CD4-positive, alpha-beta T cell treated with Interleukin-1 beta for 1 hour (primary cell): ENCODE measurements at places on chromosomes 6 and 20.
A peak's percentile ranks its signal among the peaks of the same experiment; 100 is the strongest.

- no peak for DNase-seq
These were observed 49.5 kb downstream of the EPB41L2 start for GRCh38 chr6:131013495-131013894.

DNA sequence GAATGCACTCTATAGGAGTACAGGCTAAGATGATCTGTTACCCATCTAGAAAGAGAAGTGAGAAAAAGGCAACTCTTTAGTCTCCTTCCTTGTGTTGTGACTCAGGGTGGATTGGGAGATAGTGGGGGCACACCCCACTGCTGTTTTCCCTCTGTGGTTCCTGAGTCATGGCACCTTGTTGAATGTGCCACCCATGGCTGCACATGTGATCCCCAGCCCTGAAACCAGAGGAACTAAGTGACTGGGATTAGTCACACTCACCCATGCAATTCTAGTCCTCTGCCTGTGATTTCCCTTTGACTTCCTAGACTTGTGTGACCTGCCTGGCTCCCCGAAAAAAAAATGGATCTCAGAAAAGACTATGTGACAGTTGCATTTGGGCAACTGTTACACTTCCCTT is 48.6 kb upstream of the HTR1B start:
- DNase-seq = no peak

GRCh38 chr6:4506792-4507191 is 269.4 kb upstream of the CDYL start:
- DNase-seq = no peak

- no peak for DNase-seq
These were observed 56.9 kb upstream of the NXT1 start for GRCh38 chr20:23293689-23294088.

GRCh38 chr6:137824896-137825295 is 42.2 kb upstream of the TNFAIP3 start:
- DNase-seq = no peak

GRCh38 chr20:51084593-51085377 is 61.9 kb upstream of the KCNG1 start:
- no peak for DNase-seq

- DNase-seq = no peak
These were observed 70.1 kb downstream of the TRMT11 start for GRCh38 chr6:126056355-126057004.

DNA sequence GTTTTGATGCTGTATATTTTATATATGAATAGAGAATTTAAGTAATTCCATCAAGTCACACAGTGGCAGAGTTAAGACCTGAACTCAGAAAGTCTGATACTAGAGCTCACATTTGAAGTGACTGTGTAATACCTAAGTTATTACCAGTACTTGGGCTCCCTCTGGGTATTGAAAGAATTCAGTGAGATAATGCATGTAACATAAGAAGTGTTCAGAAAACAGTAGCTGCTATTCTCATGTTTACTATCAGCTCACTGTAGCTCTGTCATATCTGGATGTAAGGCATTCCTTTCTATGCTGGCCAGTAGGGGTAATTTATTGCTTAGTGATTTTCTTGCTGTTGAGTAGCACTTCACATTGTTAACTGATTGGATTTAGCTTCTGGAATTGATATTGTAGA is 44.6 kb downstream of the NKX2-4 start:
- no peak for DNase-seq

DNA sequence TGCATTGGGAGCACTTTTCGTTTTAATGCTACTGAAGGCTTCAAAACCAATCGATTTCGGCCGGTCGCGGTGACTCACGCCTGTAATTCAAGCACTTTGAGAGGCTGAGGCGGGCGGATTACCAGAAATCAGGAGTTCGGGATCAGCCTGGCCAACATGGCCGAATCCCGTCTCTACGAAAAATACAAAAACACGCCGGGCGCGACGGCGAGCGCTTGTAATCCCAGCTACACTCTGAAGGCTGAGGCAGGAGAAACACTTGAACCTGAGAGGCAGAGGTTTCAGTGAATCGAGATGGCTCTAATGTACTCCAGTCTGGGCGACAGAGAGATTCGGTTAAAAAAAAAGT is 58.4 kb downstream of the TRIM38 start:
- no peak for DNase-seq

DNA sequence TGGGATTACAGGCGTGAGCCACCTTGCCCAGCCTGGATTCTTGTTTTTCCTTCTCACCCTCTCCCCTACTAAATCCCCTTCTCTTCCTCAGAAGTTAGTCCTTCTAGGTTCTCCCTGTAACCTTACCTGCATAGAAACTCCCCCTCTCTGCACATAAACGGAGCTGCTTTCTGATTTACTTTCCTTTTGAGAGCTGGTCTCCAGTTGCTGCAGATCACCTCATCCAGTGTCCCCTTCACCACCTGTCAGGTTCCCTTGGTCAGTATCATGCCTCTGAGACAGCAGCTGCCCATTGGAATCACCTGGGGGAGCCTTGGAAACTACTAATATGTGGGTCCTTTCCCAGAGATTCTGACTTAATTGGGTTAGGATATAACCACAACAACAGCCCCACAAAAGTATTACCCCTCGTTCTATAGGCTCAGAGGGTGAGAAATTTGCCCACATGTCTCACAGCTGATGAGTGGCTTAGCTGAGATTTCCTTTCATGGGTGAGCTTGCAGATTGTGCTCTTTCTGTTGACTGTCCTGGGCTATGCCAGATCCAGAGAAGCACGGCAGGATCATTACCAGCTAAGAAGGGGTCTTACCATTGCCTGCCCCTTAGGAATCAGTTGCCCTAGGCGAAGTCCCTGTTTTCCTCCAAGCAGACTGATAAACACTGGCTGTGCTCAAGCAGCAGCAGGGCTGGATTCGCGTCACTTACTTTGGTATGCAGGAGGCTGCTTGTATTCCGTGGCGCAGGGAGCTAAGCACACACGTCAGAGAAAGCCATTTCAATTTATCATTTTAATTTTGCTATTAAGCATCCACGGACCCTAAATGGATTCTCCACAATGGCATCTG is 51.3 kb downstream of the AKAP12 start:
- no peak for DNase-seq

GRCh38 chr6:170178561-170179477 is 112.1 kb downstream of the DLL1 start:
- DNase-seq = no peak

DNA sequence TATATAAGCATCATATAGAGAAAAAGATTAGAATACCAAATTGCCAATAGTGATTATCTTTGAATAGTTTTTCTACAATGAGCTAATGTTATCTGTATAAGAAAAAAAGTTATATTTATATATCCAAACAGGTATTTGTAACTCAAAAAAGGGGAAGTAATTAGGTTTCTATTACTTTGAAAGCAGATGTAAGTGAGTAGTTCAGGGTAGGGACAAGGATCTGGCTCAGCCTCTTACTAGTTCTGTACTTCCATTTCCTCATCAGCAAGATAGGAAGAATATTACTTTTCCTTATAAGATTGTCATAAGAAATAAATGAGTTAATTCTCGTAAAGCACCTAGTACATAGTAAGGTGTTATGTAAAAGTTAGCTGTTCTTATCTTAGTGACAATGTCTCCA is 32.2 kb downstream of the AHI1 start:
- no peak for DNase-seq

- no peak for DNase-seq
These were observed 41.1 kb downstream of the FARS2 start for GRCh38 chr6:5302220-5302946.

DNA sequence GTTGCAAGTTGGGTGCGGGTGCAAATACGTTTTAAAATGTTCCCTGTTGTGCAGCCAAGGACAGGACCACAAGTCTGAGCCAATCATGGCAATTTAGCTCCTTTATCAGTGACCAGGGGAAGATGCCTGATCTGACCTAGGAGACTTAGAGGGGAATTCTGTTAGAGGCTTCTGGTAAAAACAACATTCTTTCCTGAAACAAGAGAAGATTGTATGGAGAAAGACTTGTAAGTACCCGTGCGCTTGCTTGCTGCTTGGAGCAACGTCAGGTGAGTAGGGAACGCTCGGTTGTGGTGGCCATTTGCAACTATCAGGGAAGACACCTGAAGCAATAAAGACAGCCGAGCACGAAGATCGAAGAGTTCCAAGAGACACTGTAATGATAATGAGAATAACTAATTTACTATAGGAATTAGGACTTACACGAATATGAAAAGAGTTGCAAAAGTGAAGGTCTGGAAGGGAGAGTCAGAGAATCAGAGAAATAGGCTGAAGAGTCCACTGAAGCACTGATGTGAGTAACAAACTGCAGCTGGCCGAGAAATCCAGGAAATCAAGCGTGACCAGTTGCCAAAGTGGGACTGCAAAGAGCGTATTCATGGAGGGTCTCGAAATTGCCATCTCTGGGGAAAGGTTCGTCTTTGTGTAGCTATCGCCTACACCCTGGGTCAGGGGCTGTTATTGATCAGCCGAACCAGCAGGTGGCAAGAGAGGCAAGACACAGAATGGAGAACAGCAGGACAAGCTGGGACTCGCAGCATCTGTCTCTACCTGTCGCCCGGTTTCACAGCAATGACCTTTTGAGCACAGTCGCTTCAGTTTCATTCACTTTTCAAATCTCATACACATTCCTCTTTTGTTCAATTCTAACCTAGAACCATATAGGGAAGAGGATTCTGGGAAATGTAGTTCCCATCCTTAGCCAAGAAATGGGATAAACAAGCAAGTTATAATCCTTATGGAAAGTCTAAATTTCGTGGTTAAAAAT is 26.1 kb downstream of the LOC128125822 start:
- DNase-seq = peak; percentile 81

- no peak for DNase-seq
These were observed 47.5 kb upstream of the KCNK16 start for GRCh38 chr6:39369987-39370386.

GRCh38 chr20:57878786-57879424 is 169.1 kb upstream of the PMEPA1 start:
- no peak for DNase-seq

DNA sequence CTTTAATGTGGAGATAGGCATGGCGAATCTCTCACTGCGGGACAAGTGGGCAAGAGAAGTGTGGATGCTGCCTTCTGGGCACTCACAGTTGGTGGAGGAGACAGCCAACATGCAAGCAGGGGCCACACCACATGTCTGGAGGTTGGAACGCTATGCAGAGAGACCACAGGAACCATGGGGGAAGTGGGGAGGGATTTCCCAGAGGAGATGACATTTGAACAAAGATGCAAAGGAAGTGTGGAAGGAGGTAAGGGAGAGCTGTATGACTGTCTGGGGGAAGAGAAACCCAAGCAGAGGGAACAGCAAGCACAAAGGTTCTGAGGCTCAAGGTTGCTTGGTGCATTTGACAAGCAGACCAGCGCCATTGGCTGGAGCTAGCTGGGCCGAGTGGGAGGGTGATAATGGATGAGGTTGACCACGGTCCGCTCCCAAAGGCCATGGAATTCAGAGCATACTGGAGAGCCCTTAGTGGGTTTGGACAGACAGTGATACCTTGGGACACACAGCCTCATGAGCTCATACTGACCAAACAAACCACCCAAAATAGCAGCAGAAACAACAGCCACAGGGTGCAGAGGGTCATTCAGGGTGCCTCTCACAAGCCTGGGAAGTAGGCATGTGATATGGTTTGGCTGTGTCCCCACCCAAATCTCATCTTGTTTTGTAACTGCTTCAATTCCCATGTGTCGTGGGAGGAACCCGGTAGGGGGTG is 7.6 kb upstream of the FAM110A start:
- no peak for DNase-seq

- no peak for DNase-seq
These were observed 6.3 kb downstream of the ADTRP start for GRCh38 chr6:11772109-11772825.

- DNase-seq = no peak
These were observed 9.3 kb downstream of the DUSP15 start for GRCh38 chr20:31861135-31861384.

DNA sequence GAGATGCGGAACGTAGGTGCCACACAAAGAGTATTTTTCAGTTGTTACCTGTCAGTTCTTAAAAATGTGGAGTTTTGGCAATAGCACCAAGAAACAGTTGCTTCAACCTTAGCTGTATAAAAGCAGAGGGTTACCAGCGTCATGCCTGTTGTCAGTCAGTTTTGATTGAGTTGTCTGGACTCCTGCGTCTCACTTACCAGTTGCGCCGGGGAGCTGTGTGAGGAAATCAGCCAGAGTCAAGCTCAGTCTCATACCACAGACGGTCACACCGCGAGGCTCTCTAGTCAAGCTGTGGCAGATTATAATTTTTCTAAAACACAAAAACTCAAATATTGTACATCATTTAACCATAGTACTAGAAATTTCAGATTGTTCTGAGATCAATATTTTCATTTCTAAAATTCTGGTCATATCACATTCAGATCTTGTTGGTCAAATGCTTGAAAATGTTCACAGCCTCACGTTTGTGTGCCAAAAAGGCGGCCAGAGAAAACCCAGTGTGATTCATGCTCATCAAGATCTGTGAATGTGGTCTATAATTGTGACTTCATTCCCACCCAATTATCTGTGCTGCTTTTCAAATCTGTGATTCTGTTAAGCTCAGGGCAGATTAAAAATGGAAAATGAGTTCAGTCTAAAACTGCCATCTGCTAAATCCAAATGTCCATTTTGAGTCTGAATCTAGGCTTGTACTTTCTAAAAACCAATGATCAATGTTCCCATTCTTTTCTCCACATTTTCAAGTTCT is 37.5 kb downstream of the SASH1 start:
- no peak for DNase-seq

DNA sequence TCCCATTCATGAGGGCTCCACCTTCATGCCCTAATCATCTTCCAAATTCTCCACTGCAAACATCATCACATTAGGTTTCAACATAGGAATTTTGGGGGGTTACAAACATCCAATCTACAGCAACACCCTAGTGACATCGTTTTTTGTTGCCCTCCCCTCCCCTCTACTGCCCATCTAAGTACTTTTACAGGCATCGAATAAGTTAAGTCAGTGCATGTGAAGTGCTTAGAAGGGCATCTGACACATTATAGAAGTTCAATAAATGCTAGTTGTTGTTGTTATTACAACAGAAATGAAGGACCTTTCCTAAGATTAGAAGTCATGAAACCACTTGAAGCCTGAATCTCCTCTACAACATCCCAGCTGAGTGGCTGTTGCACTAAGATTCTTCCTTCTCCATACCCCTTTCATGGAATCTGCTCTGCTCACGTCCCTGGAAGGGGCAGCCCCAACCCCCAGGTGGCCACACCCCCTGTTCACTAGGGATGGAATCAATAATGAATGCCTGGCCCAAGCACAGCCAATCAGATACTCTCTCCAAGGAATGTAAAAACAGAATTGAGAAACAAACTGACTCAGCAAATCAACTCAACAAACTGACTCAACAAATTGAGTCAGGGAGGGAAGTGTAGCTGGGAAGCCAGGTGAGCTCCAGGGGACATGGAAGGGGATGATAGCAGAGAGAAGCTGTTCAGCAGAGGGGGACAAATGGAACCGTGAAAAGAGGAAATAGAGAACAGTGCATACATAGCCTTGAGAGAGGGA is 3.9 kb upstream of the LRP11 start:
- no peak for DNase-seq

GRCh38 chr6:63739094-63739687 is 103.6 kb downstream of the PHF3 start:
- DNase-seq = no peak
